ENCODE measurements at places on chromosomes 3 and 15.

DNA sequence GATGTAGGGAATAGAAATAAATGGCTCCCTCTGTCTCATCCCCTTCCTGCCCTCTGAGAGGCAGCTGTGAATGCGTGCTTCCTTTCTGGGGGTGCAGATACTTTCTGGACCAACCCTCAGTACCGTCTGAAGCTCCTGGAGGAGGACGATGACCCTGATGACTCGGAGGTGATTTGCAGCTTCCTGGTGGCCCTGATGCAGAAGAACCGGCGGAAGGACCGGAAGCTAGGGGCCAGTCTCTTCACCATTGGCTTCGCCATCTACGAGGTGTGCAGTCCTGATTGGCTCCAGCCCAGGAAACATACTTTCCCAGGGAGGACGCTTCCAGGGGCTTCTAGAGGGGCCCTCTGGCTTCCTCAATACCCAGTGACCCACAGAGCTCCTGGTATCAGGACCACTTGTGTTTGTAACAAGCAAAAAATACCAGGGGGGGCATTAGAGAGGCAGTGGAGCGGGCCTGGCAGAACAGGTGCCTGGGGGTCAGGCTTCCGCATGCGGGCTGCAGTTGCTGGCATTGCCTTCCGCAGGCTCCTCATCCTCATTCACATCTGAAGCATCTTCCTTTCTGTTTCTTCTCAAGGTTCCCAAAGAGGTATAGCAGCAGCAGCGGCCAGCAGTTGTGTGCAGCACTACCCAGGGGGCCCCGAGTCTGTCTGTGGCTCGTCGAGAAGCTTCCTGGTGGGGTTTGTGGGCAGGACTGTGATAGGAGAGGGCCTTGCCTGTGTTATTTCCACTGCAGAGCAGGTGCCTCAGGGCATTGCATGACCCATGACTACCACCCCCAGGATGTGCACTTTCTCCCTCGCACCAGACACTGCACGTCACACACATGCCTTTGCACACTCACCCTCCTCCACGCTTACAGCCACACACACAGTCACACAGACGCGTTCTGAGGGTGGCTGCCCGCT is 42.5 kb downstream of the CAPN3 start:
- no peak for DNase-seq

- no peak for DNase-seq
Observed at GRCh38 chr3:141444586-141445285, 42.1 kb upstream of the RASA2 start.

- no peak for DNase-seq
Observed at GRCh38 chr15:31303726-31304648, 22.6 kb upstream of the KLF13 start.

DNA sequence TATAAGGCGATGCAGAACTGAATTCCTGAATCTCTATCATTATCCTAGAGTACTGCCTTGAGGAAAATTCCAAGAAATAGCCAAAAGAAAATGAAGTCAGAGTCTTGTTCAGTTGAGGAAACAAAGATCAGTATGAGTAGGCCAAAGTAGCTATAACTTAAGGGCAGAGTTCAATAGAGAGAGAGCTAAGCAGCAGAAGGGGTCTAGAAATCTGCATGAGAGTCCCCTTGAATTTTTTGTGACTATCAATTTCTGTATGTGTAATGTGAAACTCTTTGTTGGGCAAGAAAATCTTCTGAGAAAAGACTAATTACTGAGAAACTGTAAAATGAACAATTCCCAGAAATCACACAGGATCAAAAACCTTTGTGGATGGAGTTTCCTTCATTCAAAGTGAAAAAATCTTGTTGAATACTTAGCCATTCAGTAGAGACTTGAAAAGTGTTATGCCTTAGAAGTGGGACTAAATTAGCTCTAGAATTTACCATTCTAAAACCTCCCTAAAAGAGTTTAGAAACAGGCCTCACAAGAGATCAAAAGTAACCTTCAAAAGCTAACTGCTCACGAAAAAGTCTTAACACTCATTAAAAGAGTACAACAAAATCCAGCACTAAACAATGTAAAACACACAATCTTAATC is 43.1 kb upstream of the FNDC3B start:
- DNase-seq: peak; percentile 27

- DNase-seq: peak; percentile 15
Observed at GRCh38 chr3:15064299-15064834, 748 bp downstream of the MRPS25 start.

- no peak for DNase-seq
Observed at GRCh38 chr3:139101396-139101795, 56.7 kb upstream of the PRR23C start.

- no peak for DNase-seq
Observed at GRCh38 chr3:86990734-86991481, at the start of gene VGLL3. Gene VGLL3, minus strand, starts transcription at chr3:86991149. Its CDS starts 406 bp downstream, at chr3:86990743.

DNA sequence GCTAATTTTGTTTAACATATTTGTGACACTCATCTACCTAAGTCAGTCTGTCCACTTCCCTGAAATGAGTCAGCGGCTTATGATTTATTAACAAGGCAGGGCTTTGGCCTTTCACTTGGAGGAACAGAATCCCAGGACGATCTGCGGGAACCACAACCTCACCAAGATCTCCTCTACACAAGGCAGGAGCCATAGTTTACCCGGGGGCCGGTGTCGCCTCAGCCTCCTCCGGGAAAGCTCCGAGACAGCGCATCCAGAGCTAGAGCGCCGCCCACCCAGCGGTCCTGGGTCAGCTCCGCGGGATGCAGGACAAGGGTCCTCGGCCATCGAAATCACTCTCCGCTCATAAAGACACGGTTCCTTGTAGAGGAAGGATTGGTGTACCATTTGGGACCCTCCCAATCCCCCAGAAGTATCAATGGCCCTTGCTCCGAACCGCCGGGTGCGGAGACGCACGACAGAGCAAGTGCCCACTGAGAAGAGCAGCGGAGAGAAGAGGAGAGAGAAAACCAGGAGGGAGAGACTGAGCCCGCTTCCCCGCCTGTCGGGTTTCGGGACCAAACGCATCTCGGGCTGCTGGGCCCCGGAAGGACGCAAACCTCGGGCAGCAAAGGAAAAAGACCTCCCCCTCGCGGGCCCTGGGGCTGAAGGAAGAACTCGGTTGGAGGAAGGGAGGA is 13.1 kb upstream of the ALCAM start:
- no peak for DNase-seq

DNA sequence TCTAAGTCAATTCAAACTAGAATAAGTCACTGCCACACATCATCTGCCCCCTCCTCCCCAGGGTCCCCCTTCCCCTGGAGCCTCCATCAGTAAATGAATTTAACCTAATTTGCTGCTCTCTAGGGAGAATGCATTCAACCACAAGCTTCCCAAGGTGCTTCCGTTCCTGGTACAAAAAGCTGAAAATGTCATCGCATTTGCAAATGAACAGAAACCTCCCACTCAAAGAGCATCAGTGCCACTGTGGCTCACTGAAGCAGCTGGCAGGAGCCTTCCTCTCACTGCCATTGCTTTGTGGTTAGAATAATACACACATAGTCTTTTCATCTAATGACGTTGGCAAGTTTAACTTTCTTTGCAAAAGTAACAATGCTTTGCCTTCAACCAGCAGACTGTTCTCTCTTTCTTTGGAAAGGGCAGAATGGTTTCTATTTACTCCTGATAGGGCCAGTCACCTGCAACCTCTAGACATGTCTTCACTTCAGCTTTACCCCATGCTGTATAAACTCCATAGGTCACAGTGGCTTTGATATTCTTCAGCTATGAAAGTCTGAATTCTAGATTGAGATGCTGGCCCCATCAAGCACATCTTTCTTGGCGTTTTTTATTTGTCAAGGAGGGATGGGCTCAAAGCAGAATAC is 238.1 kb downstream of the CPNE4 start:
- DNase-seq: no peak

DNA sequence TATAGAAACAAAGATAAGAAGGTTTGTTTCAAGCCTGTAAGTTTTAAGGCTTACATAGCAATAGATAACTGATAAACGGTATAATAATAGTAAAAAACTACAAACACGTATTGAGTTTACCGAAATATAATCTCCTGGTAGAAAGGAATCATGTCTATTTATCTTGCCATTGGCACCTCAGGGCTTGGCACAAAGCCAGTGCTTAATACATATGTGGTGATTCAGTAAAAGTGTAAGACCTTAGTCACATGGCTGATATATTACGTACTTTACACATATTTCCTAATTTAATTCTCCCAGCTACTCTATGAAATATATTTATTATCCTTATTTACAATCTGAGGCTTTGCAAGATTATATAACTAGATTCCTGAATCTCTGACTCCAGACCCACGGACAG is 32.0 kb upstream of the SLCO3A1 start:
- DNase-seq: no peak

GRCh38 chr3:25768851-25769250 is 14.4 kb downstream of the NGLY1 start:
- no peak for DNase-seq

DNA sequence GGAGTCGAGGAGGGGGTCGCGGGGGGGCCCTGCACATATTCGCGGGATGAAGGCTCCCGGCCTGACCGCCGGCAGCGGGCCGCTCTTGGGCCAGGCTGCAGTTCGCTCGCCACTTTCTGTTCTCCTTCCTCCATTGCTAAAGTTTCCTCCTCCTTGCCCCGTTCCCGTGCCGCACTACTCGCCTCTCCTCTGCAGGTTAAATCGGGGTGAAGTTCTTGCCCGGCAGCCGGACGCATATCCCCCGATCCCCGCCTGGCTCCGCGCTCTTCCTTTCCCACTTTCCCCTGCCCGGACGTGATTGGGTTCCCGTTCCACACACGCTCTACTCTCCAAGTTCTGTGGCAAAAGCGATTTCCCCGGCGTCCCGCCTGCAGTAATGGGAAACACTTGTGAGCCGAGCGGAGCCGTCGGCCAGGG is 556 bp downstream of the CRYBG3 start:
- DNase-seq: peak; percentile 5

DNA sequence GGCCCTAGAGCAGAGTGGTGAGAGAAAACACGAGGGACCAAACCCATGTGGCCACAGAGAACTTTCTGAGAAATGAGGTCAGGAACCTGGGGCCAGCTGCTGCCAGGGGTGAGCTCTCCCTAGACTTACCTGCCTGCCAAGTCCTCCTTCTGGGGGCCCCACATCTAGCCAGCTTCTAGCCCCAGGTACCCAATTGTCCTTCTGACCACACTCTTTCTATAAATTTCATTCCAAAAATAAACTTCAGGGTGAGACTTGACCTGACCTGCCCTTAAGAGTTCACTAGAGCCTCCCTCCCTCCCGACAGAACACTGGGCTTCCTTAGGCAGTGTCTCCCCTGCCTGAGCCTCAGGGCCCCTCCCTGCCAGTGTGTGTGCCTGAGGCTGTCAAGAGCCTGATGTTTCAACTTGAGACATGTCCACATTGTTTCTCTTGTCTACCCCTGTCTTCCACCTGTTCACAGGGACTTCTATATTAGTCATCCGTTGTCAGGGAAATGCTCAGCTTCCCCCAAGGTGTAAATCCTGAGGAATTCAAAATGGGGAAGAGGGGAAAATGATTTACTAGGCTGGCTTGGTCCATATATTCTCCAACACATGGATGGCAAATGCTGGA is 312.8 kb upstream of the TLE3 start:
- no peak for DNase-seq

DNA sequence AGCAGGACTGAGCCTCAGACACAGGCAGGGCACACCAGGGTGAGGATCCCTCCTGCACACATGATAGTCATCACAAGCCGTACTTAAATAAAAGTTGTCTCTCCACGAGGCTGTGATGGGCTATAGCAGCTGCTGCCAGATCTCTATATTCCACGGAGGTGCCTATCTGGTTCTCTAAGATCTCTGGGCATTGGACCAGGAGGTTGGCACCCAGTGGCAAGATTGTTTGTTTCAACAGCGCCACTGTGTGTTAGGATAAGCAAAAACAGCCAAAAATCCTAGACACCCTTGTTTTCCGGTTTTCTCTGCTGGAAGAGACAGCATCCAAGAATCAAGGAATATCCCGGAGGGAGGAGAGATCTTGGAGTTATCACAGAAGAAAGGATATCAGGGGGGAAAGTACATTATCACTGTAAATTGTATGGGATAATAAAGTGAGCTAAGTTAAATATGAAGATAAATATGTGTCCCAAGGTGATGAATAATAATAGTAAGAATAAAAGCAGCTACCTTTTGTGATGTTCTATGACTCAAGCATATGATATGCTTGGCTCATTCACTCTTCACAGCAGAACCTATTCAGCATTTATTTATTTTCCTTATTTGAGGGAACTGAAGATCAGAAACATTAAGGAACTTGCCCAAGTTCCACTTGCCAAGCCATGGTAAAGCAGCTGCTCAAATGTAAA is 90.6 kb upstream of the AKAP13 start:
- no peak for DNase-seq

- no peak for DNase-seq
Observed at GRCh38 chr3:4739289-4740236, 239.7 kb upstream of the BHLHE40 start.

GRCh38 chr15:82570721-82571508 is 30.7 kb upstream of the RPS17 start:
- DNase-seq: no peak

GRCh38 chr15:82663186-82663600 is 16.0 kb upstream of the CPEB1 start:
- DNase-seq: no peak

DNA sequence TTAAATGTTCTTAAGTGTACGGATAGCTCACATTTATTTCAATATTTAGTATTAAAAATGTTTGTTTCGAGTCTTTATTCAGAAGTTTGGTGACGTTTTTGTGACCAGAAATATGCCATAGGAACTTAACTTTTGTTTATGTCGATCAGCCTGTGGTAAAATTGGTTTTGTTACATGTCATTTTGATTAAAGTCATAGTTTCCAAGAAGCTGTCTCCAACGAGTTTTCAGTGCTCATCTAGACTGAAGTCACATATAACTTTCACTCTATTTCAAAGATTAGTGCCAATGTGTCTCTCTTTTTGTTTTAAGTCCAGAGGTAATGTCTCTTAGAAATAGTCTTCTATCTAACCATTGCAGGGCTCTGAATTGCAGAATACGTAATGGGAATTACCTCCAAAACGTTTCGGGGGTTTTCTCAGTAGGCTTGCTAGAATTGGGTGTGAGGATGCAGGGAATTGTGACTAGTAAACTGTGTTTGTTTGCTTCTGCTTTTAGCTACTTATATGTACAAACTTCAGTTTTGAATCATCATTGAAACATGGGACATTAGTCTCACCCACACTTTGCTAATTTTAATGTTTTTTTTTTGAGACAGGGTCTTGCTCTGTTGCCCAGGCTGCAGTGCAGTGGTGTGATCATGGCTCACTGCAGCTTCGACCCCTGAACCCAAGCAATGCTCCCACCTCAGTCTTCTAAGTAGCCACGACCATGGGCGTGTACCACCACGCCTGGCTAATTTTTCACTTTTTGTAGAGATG is 3.0 kb downstream of the BUB1B start:
- DNase-seq: peak; percentile 23

- DNase-seq: no peak
Observed at GRCh38 chr15:65377105-65377975, 462 bp downstream of the IGDCC3 start.

DNA sequence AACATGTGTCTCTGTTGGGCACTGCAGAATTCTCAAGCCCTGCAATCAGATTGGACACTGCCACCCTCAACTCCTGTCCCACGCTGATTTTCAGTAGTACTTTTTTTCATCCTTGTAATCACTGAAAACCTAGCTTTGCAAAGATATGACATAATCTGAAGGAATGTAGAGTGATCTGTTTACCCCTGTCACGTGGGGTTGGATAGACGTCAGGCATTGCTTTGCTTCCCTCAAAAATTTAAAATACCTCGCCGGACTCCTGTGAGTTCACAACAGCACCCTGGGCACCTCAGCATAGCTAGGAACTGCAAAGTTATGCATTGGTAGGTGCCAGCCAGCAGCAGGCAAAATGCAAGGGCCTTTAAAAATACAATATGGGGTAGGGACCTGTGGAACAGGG is 71.1 kb upstream of the OXTR start:
- no peak for DNase-seq

GRCh38 chr3:178384321-178385230 is 151.7 kb upstream of the KCNMB2 start:
- DNase-seq: no peak
